Cortex of kidney (tissue), 1 donor: ENCODE measurements at places on chromosomes 13 and 19.

DNA sequence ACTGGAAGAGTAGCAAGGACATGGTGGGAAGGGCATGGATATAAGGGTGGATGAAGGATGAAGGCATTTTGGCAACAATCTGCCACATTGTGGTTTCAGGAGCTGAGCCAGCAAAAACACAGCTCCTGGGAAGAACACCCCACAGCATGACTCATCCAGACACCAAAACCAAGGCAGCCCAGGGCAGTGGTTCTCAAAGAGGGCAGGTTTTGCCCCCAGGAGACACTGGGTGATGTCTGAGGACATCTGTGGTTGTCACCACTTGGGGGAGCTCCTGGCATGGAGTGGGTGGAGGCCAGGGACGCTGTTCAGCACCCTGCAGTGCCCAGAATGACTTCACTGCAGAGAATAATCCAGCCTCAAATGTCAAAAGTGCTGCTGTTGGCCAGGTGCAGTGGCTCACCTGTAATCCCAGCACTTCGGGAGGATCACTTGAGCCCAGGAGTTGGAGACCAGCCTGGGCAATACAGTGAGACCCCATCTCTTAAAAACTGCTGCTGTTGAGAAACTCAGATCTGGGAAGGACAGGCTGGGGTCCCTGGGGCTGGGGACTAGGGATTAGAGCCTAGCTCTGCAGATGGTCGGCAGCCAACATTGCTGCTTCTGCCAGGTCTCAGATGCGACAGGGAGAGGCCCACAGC is 16.1 kb downstream of the ZFR2 start:
- no peak for DNase-seq

GRCh38 chr13:73063166-73063565 is 4.4 kb downstream of the KLF5 start:
- no peak for DNase-seq

DNA sequence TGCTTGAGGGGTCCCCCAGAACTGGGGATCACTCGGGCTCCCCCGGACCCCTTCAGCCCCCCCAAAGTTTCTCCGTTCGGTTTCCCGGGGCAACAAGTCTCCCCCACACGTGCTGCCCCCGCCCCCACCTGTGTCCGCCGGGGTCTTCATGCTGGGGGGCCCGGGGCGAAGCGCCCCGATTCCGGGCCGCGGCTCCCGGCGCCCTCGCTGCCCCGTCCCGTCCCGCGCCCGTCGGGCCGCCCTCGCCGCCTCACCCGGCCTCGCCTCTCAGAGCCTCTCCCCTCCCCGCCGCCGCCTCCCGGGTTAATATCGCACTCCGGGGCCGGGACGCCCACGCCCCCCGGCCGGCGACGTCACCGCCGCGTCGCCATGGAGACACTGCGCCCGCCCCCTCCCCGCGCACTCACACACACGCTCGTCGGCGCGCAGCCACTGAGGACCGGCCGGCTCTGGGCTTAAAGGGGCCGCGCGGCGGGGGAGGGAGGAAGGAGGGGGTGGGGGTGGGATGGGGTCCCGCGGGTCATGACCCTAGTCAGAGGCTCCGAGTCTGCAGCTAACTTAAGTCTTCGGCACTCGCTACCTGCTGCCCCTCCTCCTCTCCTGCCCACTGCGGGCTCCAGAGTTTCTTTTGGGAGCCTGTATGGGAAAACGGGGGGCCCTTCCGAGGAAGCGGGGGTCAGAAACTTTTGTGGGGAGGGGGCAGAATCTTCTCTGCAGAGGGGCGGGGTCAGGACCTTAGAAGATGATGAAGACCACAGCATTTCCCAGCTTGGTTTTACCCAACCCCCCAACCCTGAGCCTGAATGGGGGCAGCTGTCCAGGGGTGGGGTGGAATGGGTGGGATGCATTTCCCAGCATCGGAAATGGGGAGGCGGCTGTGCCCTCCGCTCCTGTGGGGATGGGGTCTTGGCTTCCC is at the start of gene ERF:
TSS of gene ERF (minus strand) at position 279 of the 916 bp plus-strand sequence. CDS start at position 150, 129 bp downstream.
- no peak for DNase-seq

GRCh38 chr19:24072720-24073119 is 14.3 kb upstream of the ZNF254 start:
- no peak for DNase-seq

- no peak for DNase-seq
These were observed 41.2 kb upstream of the KLF2 start for GRCh38 chr19:16283210-16284061.

GRCh38 chr13:33409673-33410510 is 124.3 kb upstream of the STARD13 start:
- DNase-seq = no peak

GRCh38 chr19:4431808-4432674 is 25.6 kb downstream of the UBXN6 start:
- DNase-seq = no peak

DNA sequence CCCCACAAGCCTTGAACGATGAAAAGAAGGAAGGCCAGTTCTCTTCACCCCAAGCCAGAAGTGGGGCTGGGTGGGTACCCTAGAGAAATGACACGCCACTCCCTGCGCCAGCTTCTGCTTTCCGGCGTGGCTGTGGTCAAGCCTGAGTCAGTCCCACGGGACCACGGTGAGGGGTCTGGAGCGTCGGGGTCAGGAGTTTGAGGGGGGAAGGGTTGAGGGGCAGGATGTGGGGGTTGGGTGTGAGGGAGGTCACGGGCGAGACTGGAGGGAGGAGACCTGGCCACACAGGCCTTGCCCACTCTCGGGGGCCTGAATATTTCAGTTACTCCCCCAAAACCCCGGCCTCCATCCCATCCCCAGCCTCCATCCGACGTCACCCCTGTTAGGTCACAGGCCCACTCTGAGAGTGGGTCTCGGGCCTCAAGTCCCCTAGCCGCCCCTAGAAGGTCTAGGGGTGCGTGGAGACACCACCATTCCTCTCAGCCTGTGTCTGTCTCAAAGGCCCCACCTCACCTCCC is 500 bp upstream of the IFI30 start:
- DNase-seq = no peak

DNA sequence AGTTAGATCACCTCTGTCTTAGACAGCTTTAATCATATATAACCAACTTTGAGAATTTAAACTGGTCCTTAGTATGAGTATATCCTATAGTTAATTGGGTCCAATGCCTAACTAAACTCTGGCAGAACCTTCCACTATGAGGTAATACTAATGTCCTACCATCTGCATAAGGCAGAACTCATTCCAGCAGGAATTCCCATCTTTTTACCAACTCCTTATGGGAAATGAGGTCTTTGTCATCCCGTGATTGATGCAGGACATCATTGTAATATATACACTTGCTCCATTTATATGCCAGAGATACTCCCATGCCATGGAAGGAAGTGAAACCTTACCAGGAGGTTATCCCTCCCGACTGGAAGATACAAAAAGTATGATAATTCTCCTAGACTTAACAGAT is 2.8 kb downstream of the KCTD4 start:
- DNase-seq = no peak

DNA sequence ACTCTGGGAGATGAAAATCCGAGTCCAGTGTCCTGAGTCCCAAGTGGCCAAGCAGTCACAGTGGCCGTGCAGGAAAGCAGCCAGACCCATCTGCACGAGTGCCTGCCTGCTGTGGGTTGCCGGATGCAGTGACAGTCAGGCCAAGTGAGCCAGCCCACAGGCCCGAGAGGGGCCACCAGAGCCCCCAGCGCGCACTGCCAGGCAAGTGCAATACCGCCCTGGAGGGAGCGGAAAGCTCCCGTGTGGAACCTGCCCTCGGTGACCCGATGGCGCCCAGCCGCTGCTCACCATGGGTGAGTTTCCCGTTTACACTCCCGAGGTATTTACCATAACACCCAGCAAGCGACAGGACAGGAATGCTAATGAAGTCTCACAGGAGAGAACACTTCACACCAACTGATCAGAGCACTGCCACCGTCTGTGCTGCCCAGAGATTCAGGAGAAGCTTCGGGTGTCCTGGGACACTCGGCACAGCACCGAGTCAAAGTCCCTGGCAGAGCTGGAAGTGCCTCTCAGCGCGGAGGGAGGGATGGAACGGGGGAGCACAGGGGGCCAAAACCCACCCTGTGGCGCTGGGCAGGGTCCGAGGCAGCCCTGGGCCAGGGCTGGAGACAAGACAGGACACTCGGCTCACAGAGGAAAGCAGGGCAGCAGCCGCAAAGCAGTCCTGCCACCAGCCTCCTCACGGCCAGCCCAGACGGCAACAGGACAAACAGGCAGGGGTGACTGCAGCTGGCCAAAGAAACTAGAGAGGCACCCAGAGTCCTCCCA is 21.3 kb upstream of the TINCR start:
- DNase-seq = no peak

GRCh38 chr13:64985075-64985474 is 2245.1 kb downstream of the PCDH9 start:
- DNase-seq = no peak

DNA sequence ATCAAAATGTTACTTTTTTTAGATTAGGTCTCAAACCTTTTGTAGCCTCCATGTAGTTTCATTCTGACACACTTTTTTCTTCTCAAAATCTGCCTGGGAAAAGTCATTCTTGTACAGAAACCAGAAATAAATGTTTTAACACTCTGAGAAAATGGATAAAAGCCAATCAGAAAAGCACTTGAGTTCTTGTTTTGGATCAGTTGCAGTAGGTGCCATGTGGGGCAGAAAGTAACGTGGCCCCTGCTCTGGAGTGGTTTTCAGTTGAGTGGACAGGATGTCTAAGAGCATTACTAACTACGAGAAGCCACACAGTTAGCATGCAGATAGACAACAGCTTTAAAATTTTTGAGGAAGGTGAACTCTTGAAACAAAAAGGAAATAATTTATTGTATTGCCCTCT is 19.1 kb downstream of the GPR183 start:
- no peak for DNase-seq

GRCh38 chr19:13881692-13882418 is 4.9 kb downstream of the NANOS3 start:
- DNase-seq = no peak

GRCh38 chr19:4780860-4781259 is 10.7 kb upstream of the FEM1A start:
- DNase-seq = no peak

- no peak for DNase-seq
These were observed 1.2 kb downstream of the CD33 start for GRCh38 chr19:51226067-51226466.

DNA sequence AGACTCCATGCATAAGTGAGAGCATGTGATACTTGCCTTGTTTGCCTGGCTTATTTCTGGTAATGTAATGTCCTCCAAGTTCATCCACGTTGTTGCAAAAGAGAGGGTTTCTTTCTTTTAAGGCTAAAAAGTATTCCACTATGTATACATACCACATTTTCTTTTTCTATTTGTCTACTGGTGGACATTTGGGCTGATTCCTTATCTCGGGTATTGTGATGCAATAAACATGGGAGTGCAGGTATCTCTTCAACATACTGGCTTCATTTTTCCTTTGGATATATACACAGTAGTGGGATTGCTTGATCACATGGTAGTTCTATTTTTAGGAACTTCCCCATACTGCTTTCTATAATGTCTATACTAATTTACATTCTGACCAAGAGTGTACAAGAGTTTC is 49.6 kb upstream of the EBPL start:
- DNase-seq = no peak

DNA sequence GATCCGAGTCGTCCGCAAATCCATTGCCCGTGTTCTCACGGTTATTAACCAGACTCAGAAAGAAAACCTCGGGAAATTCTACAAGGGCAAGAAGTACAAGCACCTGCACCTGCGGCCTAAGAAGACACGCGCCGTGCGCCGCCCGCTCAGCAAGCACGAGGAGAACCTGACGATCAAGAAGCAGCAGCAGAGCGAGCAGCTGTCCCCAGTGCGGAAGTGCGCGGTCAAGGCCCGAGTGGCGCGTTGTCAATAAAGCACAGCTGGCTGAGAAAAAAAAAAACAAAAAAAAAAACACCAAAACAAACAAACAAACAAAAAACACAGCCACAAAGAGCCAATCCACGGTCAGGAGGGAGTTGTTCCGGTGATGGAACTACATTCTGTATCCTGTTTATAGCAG is 4.7 kb upstream of the GNA15 start:
- no peak for DNase-seq

- DNase-seq = no peak
These were observed 2.3 kb upstream of the ILF3 start for GRCh38 chr19:10651851-10652250.

DNA sequence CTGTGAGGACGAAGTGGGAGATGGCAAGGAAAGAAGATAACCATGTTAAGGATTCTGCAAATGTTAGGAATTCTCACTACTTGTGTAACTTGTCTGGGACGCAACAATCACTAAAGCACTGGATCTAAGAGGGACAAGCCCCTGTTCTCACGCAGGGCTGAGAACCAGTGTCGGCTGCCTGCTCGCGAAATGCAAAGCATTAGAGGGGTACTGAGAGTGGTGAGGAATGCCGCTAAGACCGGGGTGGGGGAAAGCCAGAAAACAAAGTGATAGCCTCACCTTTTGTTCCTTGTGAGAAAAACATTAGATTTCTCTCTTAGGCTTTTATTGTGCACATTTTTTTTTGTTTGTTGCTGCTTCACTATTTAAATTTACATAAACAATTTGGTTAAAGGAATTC is 241.9 kb downstream of the ABCC4 start:
- DNase-seq = no peak

DNA sequence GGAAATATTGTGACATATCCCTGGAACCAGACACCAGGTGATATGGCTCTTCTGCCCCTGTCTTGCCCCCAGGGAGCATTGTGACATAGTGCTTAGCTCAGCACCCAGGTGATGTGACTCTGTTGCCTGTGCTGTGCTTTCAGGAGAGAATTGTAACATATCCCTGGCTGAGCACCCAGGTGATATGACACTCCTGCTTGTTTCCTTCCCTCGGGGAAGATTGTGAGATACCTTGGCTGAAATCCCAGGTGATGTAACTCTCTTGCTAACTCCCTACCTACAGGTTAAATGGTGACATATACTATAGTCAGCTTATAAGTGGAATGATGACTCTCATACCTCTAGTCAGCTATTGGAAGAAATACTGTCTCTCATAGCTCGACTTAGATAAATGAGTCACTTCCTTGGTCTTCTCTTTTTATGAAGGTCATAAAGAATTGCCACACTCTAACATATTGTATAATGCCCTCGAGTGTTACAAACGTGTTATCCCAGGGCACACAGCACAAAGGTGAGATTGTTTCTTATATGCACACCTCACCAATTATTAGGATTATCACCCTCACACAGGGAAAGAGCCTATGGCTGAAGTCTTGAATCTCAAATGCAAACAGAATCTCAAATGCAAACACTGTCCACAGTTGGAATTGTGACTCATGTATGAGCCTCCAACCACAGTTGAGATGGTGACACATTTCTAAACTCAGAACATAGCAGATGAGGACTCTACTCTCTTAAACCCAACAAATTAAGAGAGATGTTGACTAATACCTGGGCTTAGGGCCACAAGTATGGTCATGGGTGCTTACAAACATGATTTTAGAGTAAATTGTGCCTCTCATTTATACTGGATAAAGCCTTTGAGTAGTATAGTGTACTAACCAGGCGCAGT is 32.7 kb upstream of the ZNF254 start:
- DNase-seq = no peak

DNA sequence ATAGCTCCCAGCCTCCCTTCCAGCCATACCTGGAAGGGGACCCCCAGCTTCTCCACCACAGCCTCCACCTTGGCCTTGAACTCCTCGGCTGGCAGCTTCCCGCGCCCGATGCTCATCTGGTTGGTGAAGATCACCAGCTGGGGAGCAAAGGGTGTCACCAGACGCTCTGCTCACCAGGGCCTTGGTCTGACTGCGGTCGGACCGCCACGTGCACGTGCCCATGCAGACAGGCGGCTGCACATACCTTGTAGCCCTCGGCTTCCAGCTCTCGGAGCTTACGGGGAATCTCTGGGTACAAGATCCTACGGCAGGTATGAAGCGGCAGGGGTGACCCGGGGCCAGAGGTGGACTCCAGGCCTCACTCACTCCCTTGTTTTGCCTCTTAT is 3.4 kb downstream of the PNKP start:
- no peak for DNase-seq
